Stimulated activated CD4-positive, alpha-beta T cell treated with anti-CD3 and anti-CD28 coated beads, TNF-alpha, amount 100 ng/mL, for 48 hours (primary cell): ENCODE measurements at places on chromosomes 3 and 15.

DNA sequence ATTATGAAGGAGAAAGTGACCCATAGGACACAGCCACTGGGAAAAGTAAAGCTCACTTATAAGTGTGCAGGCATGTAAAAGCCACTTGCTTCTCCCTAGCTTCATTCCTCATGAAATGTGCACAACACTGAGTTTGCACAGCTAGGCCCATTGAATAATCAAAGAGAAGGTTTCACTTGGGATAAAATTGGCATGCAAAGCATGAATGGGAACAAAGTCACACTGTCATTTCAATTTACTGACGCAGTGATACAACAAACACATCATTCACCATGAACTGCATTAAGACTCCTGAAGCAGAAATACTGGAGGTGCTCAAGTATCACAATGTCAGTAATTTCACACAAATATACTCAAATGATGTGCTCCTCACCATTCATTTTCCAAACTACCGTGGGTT lies 61.1 kb downstream of the KCNMB2 start:
- no peak for DNase-seq

GRCh38 chr3:42712344-42712648 lies 9.7 kb upstream of the HHATL start:
- no peak for DNase-seq

DNA sequence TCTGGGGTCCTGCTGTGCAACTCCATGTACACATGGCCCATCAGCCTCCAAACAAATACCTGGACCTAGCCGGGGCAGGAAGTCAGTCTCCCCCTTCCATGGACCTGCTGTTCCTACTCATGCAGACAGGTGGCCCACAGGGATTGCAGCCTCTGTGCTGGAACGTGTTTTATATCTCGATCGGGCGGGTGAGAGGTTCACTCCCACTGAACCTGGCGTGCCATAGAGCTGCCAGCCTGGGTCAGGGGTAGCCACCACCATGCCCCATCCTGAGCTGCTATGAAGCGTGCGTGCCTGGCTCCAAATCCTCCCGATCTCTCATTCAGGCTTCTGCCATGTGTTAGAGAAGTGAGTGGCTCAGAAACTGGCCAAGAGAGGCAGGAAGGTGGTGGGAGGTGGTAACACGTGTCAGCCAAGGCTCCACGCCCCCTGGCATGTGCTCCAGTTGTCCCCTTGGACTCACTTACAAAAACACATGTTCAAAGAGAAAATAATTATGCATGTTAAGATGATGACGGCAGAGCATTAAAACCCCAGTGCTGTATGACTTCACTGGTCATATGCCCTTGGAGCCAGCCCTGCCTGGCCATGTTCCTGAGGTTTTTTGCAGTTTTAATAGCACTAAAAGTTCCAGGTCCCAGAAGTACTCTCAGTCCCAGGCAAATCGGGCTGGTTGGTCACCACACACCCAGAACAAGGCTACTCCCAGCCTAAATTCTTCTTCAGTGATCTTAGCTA lies 30.6 kb downstream of the CTSH start:
- DNase-seq = no peak

DNA sequence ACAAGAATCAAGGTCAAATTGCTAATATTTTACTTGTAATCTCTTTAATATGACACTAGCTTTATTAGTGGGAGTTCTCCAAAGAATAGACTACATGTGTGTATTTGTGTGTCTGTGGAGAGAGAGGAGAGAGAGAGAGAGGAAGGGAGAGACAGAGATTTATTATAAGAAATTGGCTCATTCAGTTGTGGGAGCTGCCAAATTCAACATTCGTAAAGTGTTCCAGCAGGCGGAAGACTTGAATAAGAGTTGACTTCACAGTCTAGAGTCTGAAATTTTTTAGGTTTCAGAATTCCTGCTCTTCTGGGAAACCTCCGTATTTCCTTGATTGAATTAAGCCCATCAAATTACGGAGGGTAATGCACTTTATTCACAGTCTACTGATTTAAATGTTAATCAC lies 4.7 kb upstream of the CLDN1 start:
- DNase-seq = no peak

DNA sequence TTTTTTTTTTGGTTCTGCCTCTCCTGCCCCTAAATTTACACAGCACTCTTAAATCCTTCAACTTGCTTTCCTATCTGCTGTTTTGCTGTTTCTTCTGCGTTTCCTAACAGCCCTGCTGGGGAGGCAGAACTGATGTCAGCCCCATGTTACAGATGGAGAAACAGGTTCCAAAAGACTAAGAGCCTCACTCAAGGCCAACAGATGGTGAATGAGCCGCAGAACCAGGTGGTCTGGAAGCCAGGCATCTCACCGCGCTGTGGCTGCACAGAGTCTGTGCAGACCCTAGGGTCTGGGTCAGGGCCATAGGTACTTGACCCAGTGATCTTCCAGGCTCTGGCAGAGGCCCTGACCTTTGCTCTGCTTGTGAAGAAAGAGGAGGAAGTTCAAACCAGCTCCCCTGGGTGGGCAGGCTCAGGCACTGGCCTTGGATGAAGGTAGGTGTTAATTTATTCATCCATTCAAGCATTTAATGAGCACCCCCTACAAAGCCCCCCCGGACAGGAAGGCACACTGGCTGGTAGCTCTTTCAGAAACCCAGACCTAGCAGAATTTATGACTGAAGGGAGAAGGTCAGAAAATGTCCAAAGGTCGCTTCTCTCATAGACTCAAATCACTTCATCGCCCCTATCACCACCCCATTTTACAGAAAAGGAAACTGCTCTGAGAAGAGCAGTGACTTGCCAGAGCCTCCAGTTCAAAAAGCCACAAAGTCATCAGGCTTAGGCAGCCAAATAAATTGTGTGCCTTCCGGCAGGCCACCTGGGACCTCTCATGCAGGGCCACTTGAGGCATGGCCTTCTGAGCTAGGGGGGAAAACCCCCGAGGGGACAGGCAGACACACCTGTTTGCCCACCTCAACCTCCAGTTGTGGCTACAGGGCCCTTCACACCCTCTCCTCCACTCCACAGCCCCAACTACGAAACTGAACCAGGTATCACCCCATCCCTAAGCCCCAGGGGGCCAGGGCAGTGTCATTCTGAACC lies 2.7 kb downstream of the CHDH start:
- no peak for DNase-seq

DNA sequence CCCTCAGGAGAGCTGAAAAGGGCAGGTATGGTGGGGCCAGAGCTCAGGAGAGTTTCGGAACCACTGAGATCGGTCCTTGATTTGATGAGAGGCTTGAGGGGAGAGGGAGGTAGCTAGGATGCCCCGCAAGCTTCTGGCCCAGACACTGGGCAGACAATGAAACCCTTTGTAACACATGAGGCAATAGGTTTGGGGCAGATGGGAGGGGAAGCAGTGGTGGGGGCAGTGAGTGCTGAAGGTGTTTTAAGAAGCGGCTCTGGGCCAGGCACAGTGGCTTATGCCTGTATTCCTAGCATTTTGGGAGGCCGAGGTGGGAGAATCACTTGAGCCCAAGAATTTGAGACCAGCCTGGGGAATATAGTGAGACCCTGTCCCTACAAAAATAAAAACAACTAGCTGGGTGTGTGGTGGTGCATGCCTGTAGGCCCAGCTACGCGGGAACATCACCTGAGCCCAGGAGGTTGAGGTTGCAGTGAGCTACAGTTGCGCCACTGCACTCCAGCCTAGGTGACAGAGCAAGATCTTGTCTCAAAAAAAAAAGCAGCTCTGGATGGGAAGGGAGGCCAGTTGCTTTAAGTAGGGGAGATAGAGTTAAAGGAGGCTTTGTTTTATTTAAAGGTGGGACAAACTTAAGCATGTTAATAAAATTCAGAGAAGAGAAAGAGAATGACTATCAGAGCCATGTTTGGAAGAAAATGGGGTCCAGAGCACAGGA lies 9.6 kb upstream of the SNX22 start:
- no peak for DNase-seq
